Stimulated activated CD8-positive, alpha-beta memory T cell treated with anti-CD3 and anti-CD28 coated beads, Interleukin-4, amount 100 ng/mL, for 48 hours (primary cell): ENCODE measurements at places on chromosomes 6 and 20.

GRCh38 chr20:18729231-18729825, 84.3 kb upstream of the SCP2D1 start:
- no peak for DNase-seq

GRCh38 chr6:161443848-161444247, 170.0 kb upstream of the AGPAT4 start:
- DNase-seq, result no peak

GRCh38 chr20:33568378-33568777, 78.5 kb downstream of the CBFA2T2 start:
- no peak for DNase-seq

GRCh38 chr20:36478137-36478905, 63.0 kb upstream of the MYL9 start:
- DNase-seq, result no peak

DNA sequence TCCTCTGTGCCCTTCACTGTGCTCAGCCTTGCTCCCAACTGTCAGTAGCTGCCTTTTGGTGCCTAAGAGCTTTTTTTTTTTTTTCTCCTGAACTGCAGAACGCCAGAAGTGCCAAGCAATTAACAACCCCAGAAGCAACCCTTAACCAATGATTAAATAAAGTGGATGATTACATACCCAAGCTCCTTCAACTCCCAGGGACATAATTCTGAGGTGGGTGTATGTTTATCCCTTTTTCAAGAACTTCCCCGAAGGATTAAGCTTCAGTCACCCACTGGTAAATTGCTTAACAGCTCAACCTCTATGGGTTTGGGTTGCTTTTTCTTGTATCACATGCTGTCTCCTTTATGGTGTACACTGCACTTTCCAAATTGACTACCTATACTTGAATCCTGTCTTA, 41.1 kb downstream of the KLHL31 start:
- no peak for DNase-seq

DNA sequence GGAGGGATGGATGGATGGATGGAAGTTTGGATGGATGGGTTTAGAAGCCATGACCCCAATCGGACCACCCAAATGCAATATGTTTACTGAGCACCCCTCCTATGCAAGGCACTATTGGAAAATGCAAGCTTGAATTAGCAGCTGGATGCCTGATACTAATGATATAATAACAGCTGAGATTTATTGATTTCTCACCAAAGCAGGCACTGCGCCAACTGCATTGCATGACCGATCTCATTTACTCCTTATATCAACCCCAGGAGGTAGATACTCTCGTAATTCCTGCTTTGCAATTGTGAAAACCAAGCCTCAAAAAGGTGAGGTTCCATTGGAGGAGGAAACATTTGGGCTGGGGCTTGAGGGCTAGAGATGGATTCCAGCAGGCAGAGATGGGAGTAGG, 89.7 kb downstream of the KCNB1 start:
- DNase-seq, result no peak

DNA sequence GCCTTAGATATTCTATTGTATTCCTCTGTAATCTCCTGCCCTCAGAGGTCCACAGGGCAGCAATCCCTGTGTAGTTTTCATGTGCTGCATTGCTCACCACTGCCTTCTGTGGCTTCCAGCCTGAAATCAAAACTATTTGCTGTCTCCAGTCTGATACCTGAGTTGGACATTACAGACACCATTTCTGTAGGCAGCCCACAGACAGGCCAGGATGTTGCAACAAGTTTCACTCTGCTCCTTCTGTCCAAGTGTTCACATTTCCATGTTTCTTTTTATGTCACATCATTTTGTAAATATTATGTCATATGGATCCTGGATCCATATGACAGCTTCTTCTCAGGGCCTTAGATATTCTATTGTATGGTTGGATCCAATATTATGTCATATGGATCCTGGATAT, 21.7 kb downstream of the ECI2 start:
- no peak for DNase-seq

DNA sequence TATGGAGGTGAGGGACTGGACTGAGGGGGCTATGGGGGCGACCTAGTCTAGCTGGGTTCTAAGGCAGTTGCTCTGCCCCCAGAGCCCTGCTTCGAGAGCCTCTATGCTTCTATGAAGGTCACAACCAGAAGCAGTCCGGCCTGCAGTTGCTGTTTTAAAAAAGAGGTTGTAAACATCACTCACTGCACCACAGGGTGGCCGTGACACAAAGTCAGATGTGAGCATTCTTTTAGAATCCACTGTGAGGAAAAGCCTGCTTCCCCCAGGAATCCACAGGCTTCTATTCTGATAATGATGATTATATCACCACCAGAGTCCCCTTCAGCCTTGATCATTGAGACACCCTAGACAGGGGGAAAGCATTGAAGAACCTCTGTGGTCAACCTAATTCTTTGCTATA, 229.7 kb upstream of the AGPAT4 start:
- DNase-seq, result no peak

- no peak for DNase-seq
These were observed 2.3 kb upstream of the REV3L start for GRCh38 chr6:111485342-111485741.
